ENCODE measurements at places on chromosomes 2 and 18. TPM values are rescaled to one million over a fixed set of nuclear protein-coding genes. Genes with fewer than 3 reads are reported as not detected.

Gene ASXL3
- 0.16 TPM for polyA plus RNA-seq

Gene SERPINB4
- polyA plus RNA-seq: not detected

Gene ANKRD30BL
- 0.13 TPM for polyA plus RNA-seq

Gene KIF1A
- 11.0 TPM for polyA plus RNA-seq

Gene B4GALT6
- polyA plus RNA-seq: 8.6 TPM

Gene MYL1
- polyA plus RNA-seq: not detected

Gene TUBA3E
- not detected for polyA plus RNA-seq

Gene SYT4
- polyA plus RNA-seq: 18.7 TPM

Gene LIMS3
- polyA plus RNA-seq: 5.4 TPM

Gene C2orf80
- polyA plus RNA-seq: not detected

Gene LYPD1
- 0.94 TPM for polyA plus RNA-seq

Gene CTDP1
- polyA plus RNA-seq: 23.9 TPM

Gene SPDYA
- 0.13 TPM for polyA plus RNA-seq

Gene AQP12B
- 0.48 TPM for polyA plus RNA-seq

Gene ADNP2
- polyA plus RNA-seq: 5.2 TPM

Gene FECH
- 6.4 TPM for polyA plus RNA-seq

Gene SCTR
- 8.3 TPM for polyA plus RNA-seq

Gene FNDC4
- polyA plus RNA-seq: 331 TPM

Gene LYPD6B
- polyA plus RNA-seq: 0.98 TPM

Gene NEB
- polyA plus RNA-seq: 3.0 TPM

Gene TMEM198
- 10.2 TPM for polyA plus RNA-seq

Gene NT5C1B
- not detected for polyA plus RNA-seq

Gene TTR
- 0.40 TPM for polyA plus RNA-seq

Gene SMYD1
- polyA plus RNA-seq: not detected

Gene DSC3
- 0.13 TPM for polyA plus RNA-seq

Gene SPP2
- not detected for polyA plus RNA-seq

Gene AQP12A
- not detected for polyA plus RNA-seq

Gene RAPGEF4
- 60.3 TPM for polyA plus RNA-seq

Gene GAD1
- 9.9 TPM for polyA plus RNA-seq

Gene IL1RL2
- 1.5 TPM for polyA plus RNA-seq

Gene CIB4
- polyA plus RNA-seq: 3.3 TPM

Gene DCDC2C
- polyA plus RNA-seq: 0.71 TPM

Gene ADRA2B
- 5.5 TPM for polyA plus RNA-seq

Gene TACR1
- 0.15 TPM for polyA plus RNA-seq

Gene SLC9A4
- polyA plus RNA-seq: not detected

Gene SUCLG1
- 142 TPM for polyA plus RNA-seq

Gene GNLY
- 1.8 TPM for polyA plus RNA-seq

Gene LCT
- not detected for polyA plus RNA-seq

Gene RASGRP3
- 2.5 TPM for polyA plus RNA-seq

Gene ERICH2
- 1.7 TPM for polyA plus RNA-seq

Gene APOB
- polyA plus RNA-seq: 0.03 TPM

Gene MAP4K3
- 16.7 TPM for polyA plus RNA-seq

Gene LPIN2
- polyA plus RNA-seq: 19.6 TPM

Gene NOSTRIN
- 25.9 TPM for polyA plus RNA-seq

Gene CHST9
- polyA plus RNA-seq: 0.18 TPM

Gene DOK6
- 0.79 TPM for polyA plus RNA-seq

Gene TDRD15
- polyA plus RNA-seq: not detected

Gene COL4A3
- 35.1 TPM for polyA plus RNA-seq

Gene PER2
- 4.7 TPM for polyA plus RNA-seq

Gene PKDCC
- 47.5 TPM for polyA plus RNA-seq

Gene REG1A
- polyA plus RNA-seq: 19.5 TPM

Measured in adrenal gland (tissue), 19 donors.